ENCODE measurements at places on chromosomes 2 and 18. TPM values are rescaled to one million over a fixed set of nuclear protein-coding genes. Genes with fewer than 3 reads are reported as not detected.

The MC4R gene
- total RNA-seq = not detected

The IL1RN gene
- total RNA-seq = not detected

The TUBA3E gene
- not detected for total RNA-seq

The CD226 gene
- total RNA-seq = 0.77 TPM

The MSH2 gene
- total RNA-seq = 46.3 TPM

The STAT4 gene
- not detected for total RNA-seq

The KCTD1 gene
- total RNA-seq = 11.9 TPM

The KHK gene
- 3.2 TPM for total RNA-seq

The GATA6 gene
- total RNA-seq = 2.1 TPM

The POTEJ gene
- not detected for total RNA-seq

The RIT2 gene
- not detected for total RNA-seq

The INHA gene
- total RNA-seq = 0.18 TPM

The HOXD13 gene
- 10.3 TPM for total RNA-seq

The CYTIP gene
- not detected for total RNA-seq

The AOX1 gene
- 0.61 TPM for total RNA-seq

The ADAM23 gene
- total RNA-seq = 7.6 TPM

The OSBPL6 gene
- total RNA-seq = 3.7 TPM

The ONECUT2 gene
- 1.8 TPM for total RNA-seq

The LINC00305 gene
- total RNA-seq = not detected

The CDK15 gene
- 0.90 TPM for total RNA-seq

The CAVIN2 gene
- not detected for total RNA-seq

The GULP1 gene
- 34.6 TPM for total RNA-seq

The PLEK gene
- not detected for total RNA-seq

The MAB21L4 gene
- not detected for total RNA-seq

The PPP1R7 gene
- 26.5 TPM for total RNA-seq

The PLB1 gene
- total RNA-seq = 7.4 TPM

The IL18RAP gene
- total RNA-seq = not detected

The GPR155 gene
- total RNA-seq = 3.0 TPM

The REEP1 gene
- total RNA-seq = 2.0 TPM

The GLI2 gene
- 0.16 TPM for total RNA-seq

The CNTNAP5 gene
- total RNA-seq = not detected

The UGT1A4 gene
- total RNA-seq = not detected

The UPP2 gene
- not detected for total RNA-seq

The DSC3 gene
- total RNA-seq = 0.05 TPM

The VSNL1 gene
- total RNA-seq = 0.08 TPM

The MOGAT1 gene
- not detected for total RNA-seq

The REG1A gene
- total RNA-seq = not detected

The POLR1A gene
- total RNA-seq = 29.9 TPM

The CCL20 gene
- 0.96 TPM for total RNA-seq

The PJVK gene
- 0.56 TPM for total RNA-seq

The ITGB6 gene
- 0.03 TPM for total RNA-seq

The PFN4 gene
- total RNA-seq = 2.3 TPM

The POTEC gene
- not detected for total RNA-seq

The PARD6G gene
- total RNA-seq = 8.8 TPM

The NTSR2 gene
- total RNA-seq = not detected
